ENCODE measurements at places on chromosomes 3 and 15.
A peak's percentile ranks its signal among the peaks of the same experiment; 100 is the strongest.

- DNase-seq = no peak
These were observed 8.7 kb downstream of the ZBTB47 start for GRCh38 chr3:42662037-42662812.

DNA sequence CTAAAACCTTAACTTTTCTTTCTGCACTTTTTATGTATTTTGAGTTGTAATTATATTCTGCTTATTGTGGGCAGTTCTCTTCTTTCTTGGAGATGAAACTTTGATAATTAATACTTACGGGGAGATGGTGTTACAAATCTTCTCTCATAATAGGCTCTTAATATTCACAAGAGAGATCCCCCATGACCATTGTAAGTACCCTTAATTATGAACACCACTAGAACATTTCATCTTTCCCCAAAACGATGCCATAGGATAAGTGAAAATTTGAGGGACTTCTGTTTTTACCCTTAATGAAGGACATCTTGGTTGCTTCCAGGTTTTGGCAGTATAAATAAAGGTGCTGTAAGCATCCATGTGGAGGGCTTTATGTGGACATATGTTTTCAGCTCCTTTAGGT, 60.7 kb downstream of the PIAS1 start:
- no peak for DNase-seq

GRCh38 chr3:161069511-161070251, 35.5 kb downstream of the B3GALNT1 start:
- peak; percentile 57 for DNase-seq

- DNase-seq = no peak
These were observed 156.0 kb downstream of the ISL2 start for GRCh38 chr15:76492538-76492937.

DNA sequence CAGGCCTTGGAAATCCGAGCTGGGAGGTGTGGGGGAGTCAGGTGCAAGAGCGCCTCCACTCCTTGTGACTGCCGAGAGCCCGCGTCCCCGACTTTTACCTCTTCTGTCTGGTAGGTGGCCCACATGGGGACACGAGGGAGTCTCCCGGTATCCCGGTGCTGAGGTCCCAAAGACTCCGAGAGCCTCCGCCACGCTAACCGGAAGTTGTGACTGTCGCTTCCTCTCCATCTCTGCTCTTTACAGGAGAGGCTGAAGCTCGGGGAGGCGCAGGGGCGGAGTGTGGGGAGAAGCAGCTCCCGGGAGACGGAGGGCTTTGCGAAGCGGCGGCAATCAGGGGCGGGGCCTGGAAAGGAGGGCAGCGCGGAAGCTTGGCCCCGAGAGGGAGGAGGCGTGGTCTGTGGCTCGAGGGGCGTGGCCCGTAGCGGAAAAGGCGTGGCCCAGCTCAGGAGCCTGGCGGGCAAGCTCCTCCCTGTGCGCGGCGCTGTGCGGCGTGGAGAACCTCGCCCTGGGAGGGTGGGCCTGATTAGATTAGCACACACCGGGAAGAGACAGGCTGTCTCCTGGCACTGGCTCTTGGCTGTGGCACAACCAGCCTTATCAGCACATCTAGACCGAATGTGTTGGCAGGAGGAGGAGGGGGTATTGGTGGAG, 143.9 kb downstream of the GABRB3 start:
- peak; percentile 88 for DNase-seq

DNA sequence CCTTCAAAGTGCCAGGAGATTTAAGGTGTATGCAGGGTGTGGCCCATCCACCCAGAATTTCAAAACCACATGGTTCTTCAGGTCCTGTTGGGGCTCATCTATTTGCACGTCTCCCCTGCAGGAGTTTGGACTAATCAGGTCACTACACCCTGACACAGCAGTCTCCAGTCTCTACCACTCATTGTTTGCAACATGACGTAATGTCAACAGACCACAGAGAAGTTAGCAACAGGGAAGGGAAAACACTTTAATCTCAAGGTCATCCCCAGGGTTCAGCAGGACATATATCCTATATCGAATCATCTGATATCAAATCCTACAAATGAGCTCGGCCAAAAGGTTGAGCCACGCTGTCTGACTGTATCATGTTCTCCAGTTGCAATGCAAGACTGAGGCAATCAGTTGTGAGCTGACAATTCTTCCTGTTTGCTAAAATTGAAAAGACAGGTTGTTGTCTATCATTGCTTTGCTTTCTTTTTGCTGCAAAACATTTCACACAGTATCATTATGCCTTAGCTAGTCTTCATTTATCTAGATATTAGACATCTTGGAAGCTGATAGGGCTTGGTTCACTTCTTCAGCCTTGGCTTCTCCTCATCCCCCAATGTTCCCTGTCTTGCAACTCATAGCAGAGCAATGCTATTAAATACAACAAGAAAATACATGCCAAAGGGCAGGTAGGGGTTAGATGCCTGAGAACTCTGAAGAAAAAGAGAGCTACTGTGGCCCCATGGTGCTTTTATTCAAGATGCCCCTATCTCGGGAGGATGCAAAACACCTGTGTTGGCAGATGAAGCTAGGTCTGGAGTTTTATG, 13.4 kb upstream of the LEKR1 start:
- DNase-seq = no peak

- no peak for DNase-seq
These were observed at the start of gene PPARG for GRCh38 chr3:12288182-12289129. Gene PPARG (plus strand): TSS chr3:12289070. CDS start chr3:12379712, 90,642 bp downstream.

GRCh38 chr3:194364652-194365434, 4.7 kb downstream of the LRRC15 start:
- no peak for DNase-seq

GRCh38 chr15:48865370-48866079, 12.4 kb upstream of the EID1 start:
- DNase-seq = no peak

- no peak for DNase-seq
These were observed 186.3 kb upstream of the MME start for GRCh38 chr3:154893813-154894212.

- no peak for DNase-seq
These were observed 53.1 kb upstream of the ADAMTS17 start for GRCh38 chr15:100394736-100395440.

- DNase-seq = no peak
These were observed 12.0 kb downstream of the FSTL1 start for GRCh38 chr3:120438665-120439370.

GRCh38 chr15:90683876-90684275, 33.3 kb upstream of the BLM start:
- no peak for DNase-seq

DNA sequence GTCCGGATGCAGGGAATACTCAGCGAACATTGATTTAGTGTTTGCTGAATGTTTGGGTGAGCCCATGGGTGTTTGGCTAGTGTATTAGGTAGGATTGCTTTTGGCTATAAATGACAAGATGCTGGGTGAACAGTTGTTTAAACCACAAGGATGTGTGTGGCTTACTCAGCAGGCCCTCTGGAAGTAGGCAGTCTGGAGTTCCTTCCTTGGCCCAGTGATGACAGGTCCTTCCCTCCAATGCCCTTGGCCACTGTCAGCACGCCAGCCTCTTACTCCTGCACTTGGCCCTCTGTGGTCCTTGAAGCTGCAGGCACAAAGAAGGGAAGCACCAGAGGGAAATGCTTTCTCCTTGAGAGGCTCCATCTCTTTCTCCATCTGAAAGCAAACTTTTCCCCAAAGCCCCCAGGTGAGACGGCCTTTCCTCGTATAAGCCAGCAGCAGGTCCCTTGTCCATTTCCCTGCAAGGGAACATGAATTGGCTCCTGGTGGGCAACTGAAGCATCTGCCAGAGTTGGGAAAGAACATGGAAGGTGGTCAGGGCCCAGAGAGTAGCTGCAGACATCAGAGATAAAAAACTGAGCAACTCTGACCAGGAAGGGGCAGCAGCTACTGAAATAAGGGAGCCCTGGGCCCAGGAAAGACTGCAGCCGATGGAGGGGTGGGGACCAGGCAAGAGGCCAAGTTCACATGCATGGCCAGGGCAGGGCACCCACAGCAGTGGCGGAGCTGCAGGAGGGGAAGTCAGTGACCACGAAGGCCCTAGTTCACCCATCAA, 105.0 kb downstream of the TPRA1 start:
- DNase-seq = no peak

DNA sequence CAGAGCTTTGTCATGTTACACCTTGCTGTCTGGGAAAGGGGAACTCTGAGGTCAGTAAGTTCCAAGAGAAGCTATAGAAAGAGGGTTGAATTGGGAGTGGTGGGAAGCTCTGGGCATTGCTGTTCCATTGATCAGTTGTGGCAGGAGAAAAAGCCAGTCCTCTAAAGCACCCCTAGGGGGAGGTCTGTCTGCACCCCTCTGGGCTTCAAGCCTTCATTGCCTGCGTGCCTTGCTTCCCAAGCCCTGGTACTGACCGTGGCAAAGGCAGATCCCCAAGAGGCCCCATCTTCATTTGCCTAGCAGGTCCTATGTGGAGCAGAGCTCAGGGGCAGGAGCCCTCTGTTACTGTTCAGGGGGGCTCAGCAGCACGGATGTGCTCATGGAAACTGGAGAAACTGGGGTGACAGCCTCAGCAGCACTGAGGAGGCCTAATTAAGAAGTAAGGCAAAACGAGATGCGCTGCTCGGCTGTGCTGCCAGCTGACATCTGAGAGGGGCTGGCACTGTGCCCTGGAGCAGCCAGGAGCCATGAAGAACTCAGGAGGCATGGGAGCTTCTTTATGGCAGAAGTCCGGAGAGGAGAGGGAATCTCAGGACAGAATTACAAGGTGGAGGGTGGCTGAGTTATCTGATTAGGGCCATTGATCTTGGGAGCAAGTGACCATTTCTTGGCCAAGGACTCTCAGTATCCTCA, 270.9 kb downstream of the RPLP1 start:
- DNase-seq = no peak

- no peak for DNase-seq
These were observed 67.2 kb downstream of the DNASE1L3 start for GRCh38 chr3:58143417-58144055.

DNA sequence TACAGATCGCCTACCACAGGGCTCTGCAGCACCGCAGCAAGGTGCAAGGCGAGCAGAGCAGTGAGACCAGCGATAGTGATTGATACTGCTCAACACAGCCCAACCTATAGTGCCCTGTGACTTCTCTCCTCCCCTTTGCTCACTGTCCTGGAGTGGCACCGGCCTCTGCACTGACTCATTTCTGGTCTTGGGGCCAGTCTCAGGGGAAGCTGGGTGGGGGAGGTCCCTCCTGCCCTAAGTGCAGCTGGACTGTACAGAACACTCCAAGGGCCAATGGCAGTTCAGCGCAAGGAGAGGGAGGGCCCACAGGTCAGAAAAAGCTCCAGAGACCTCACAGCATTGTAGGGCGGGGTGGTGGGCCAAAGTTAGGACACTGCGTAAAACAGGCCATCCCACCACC, 2.5 kb upstream of the OGG1 start:
- no peak for DNase-seq

DNA sequence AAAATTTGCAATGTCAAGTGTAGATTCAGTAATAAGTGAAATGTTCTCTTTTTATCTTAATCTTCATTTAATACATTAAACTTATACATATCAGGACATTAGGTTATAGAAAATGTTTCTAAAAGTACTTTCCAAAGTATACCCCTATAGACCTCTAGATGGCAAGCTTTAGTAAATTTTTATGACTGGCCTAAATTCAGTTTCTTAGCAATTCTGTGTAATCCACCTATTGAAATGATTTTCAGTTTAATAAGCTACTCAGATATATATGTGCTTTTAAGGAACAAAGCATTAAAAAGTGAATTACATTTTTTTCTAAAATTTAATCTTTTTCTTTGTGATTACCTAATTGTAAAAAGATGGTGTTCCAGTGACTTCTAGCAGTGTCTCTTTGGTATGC, 342.2 kb downstream of the GBE1 start:
- peak; percentile 60 for DNase-seq

- DNase-seq = no peak
These were observed 87.4 kb downstream of the THSD4 start for GRCh38 chr15:71202712-71203111.

GRCh38 chr3:184472723-184473428, 88.7 kb upstream of the EPHB3 start:
- DNase-seq = no peak

DNA sequence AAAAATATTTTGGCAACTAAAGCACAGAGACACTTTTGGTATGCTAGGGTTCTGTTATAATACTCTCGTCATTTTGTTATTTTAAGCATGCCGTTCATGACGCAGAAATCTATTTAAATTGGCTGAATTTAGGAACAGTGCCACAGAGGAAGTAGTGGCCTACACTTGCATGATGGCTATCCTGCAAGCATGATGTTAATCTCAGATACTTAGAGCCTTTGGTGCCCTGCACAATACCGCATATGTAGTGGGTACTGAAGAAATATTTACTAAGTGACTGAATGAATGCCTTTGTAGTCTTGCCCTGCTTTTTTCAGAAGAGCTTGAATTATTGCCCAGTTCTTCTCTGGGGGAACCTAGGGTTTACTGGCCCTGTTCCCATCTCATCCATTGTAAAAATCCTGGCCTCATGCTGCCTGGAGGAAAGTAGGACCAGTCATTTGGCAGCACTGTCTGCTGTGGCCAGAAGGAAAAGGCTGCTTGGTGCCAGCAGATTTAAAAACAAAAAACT, 79.0 kb downstream of the SERPINI1 start:
- DNase-seq = no peak

- no peak for DNase-seq
These were observed 3.9 kb downstream of the MST1R start for GRCh38 chr3:49899815-49900214.

- no peak for DNase-seq
These were observed 57.6 kb upstream of the GATA2 start for GRCh38 chr3:128550471-128551126.

GRCh38 chr3:114659109-114660061, 365.6 kb downstream of the TIGIT start:
- DNase-seq = no peak

DNA sequence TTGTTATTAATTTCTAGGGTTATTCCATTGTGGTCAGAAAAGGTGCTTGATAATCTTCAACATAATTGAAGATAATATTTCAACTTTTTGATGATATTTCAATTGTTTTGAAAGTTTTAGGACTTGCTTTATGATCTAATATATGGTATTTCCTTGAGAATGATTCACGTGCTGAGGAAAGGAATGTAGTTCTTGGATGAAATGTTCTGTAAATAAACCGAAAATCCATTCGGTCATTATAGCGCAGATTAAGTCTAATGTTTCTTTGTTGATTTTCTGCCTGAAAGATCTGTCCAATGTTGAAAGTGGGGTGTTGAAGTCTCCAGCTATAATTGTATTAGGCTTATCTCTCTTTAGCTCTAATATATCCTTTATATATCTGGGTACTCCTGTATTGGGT, 617.5 kb upstream of the NECTIN3 start:
- DNase-seq = no peak

DNA sequence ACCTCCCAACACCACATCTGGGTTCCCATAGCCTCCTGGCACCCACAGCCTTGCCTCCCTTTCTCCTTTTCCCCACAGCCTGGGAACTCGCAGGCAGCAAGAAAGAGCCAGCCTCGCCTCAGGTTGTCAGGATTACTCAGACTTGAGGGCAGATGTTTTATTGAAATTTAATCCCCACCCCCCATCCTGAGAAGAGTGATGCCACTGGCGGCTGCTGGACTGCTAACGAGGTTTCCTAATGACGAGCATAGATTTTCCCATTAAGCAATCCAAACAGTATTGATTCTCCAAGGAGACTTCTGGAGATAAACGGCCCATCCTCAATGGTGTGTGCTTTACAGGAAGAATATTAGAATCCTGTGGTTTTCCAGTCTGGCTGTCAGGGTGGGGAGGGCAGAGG, 13.7 kb downstream of the SHF start:
- no peak for DNase-seq

All from RKO (cell line).